ENCODE measurements at places on chromosomes 11 and 22.

DNA sequence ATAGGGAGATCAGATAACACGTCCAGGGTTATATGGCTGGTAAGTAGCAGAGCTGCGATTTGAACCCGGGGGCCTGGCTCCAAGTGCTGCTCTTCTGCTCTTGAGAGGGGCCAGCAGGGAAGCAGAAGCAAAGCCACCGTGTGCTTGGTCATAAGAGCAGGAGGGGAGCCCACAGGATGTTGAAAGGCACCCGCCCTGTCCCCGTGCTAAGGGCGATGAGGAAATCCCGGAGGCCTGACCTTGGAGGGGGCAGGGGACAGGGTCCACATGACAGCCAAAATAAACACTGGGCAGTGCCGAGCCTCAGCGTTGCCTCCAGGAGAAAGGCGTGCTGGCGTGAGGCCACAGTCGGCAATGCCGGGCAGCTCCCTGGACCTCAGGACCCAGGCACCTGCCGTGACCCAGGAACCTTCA lies 28.8 kb downstream of the TOM1 start:
- peak overlapping the region; percentile 58 for H3K27ac ChIP-seq
- DNase-seq: peak; percentile 83
- peaks cover 36% of the 10 kb centered on the region for H3K4me1 ChIP-seq
- peaks cover 95% of the 10 kb centered on the region for H3K36me3 ChIP-seq
- no peaks in the 10 kb centered on the region for H3K27me3 ChIP-seq

GRCh38 chr11:60069450-60069849 lies 13.0 kb downstream of the MS4A3 start:
- no peak for DNase-seq
- no peak overlapping the region for H3K4me3 ChIP-seq
- H3K4me1 ChIP-seq: no peaks in the 10 kb centered on the region
- H3K27me3 ChIP-seq: no peaks in the 10 kb centered on the region
- no peaks in the 10 kb centered on the region for H3K36me3 ChIP-seq

DNA sequence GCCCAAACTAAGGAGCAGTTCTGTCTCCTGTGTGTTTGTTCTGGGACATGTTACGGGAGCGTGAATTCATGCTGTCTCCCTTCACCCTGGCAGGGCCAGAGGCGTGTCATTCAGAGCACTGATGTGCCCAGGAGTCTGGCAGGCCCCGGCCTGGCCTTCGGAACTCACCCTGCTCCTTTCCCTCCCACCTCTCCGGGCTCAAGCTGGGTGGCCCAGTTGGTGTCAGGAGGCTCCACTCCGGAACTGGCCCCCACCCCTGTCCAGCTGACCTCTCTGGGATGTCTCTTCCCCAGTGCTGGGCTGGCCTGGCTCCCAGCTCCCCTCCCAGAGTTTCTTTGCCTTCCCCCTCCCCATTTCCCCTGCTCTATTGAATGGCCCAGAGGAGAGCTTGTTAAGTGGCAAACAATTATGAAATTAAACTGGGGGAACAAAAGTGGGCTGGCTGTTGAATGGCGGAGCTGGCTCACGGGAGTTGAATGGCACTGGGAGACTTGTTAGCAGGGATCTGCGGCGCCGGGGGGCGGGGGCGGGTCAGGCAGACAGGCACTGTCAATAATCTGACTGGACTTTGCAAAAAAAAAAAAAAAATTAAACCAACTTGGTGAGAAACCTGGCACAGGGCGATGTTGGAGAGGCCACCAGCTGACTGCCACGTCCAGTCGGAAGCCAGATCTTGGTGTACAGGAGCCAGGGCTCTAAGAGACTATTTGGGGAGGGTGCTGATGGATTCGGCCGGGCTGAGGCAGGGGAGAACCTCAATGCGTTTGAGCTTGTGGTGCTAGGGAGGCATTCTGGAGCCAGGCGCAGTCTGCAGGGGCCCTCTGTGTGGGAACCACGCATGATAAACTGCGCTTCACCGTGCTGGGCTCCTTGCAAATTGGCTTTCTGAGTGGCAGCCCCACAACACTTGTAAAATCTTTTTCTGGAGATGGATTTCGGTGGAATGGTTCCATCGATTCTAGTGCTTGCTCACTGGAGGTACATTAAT lies 1.3 kb downstream of the MPPED1 start:
- no peak overlapping the region for H3K4me3 ChIP-seq
- no peak overlapping the region for H3K27ac ChIP-seq
- no peaks in the 10 kb centered on the region for H3K4me1 ChIP-seq
- no peak for DNase-seq
- H3K27me3 ChIP-seq: peaks cover 58% of the 10 kb centered on the region
- H3K36me3 ChIP-seq: no peaks in the 10 kb centered on the region

- no peaks in the 10 kb centered on the region for H3K27me3 ChIP-seq
- no peaks in the 10 kb centered on the region for H3K36me3 ChIP-seq
- no peak overlapping the region for H3K4me3 ChIP-seq
- H3K4me1 ChIP-seq: no peaks in the 10 kb centered on the region
Measured at GRCh38 chr11:36039471-36039870, 95.6 kb downstream of the LDLRAD3 start.

GRCh38 chr11:10042699-10043098 lies 251.3 kb downstream of the SBF2 start:
- H3K4me3 ChIP-seq: no peak overlapping the region
- no peaks in the 10 kb centered on the region for H3K36me3 ChIP-seq
- no peaks in the 10 kb centered on the region for H3K4me1 ChIP-seq
- no peak overlapping the region for H3K27ac ChIP-seq
- no peak for DNase-seq

DNA sequence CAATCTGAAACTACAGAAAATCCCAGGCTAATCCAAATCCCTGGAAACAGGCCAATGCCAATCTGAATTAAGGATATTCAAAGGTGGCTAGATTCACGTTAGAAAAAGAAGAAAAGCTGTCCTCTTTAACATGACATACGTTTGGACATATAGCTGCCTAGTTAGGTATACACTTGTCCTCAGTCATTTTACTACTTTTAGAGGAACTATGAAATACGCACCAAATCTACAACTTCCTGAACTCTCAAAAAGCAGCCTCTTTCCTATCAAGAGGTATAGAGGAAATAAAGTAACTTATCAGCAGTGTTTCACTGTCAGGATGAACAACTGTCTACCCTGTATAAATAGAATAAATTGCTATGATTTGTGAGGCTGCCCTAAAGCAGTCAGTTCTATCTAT lies 24.0 kb downstream of the KMT5B start:
- H3K27ac ChIP-seq: no peak overlapping the region
- H3K4me3 ChIP-seq: no peak overlapping the region
- no peak for DNase-seq
- peaks cover 25% of the 10 kb centered on the region for H3K36me3 ChIP-seq

DNA sequence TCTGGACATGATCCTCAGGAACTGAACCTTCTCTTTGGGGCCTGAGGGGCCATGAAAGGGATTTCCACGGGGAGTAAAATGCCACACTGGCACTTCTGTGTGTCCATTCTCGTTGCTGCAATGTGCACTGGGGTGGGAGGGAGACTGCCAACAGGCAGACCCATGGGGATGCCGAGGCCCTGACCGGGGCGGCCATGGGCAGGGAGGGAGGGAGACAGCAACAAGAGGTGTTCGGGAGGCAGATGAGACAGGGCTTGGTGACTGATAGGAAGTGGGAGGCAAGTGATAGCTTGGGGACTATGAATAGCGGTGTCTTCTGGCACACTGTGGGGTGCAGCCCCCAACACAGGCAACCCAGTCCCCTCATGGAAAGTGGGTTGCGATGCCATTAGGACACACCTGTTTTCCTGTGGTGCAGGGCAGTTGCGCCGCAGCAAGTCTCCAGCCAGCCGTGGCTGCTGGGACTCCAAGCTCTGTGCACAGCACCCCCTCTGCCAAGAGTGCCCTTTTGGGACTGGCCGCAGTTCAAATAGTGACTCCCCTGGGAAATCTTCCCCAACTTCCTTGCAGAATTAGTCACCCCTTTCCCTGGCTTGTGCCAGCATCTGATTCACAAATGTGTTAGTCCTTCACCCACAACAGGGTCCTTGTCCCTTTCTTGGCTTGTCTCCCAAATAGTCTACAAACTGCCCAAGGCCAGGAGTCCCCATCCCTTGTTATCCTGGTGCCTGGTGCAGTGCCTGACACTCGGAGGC lies 88.8 kb downstream of the CHST1 start:
- H3K4me3 ChIP-seq: no peak overlapping the region
- DNase-seq: no peak

GRCh38 chr11:118142809-118143208 lies 9.8 kb downstream of the SCN4B start:
- no peaks in the 10 kb centered on the region for H3K36me3 ChIP-seq
- no peaks in the 10 kb centered on the region for H3K4me1 ChIP-seq
- H3K4me3 ChIP-seq: no peak overlapping the region
- H3K27me3 ChIP-seq: peaks cover 9% of the 10 kb centered on the region

GRCh38 chr22:33875316-33875715 lies 45.0 kb downstream of the LARGE1 start:
- peaks cover 14% of the 10 kb centered on the region for H3K4me1 ChIP-seq
- H3K36me3 ChIP-seq: no peaks in the 10 kb centered on the region
- DNase-seq: no peak
- no peak overlapping the region for H3K27ac ChIP-seq
- no peaks in the 10 kb centered on the region for H3K27me3 ChIP-seq

GRCh38 chr22:34842630-34843029 lies 223.3 kb upstream of the ISX start:
- H3K36me3 ChIP-seq: no peaks in the 10 kb centered on the region
- H3K27me3 ChIP-seq: no peaks in the 10 kb centered on the region
- H3K27ac ChIP-seq: no peak overlapping the region
- H3K4me3 ChIP-seq: no peak overlapping the region
- DNase-seq: no peak

- DNase-seq: no peak
- no peaks in the 10 kb centered on the region for H3K4me1 ChIP-seq
- peaks cover 25% of the 10 kb centered on the region for H3K27me3 ChIP-seq
- no peak overlapping the region for H3K4me3 ChIP-seq
- H3K27ac ChIP-seq: no peak overlapping the region
- no peaks in the 10 kb centered on the region for H3K36me3 ChIP-seq
Measured at GRCh38 chr11:2185324-2186085, 13.9 kb upstream of the TH start.

DNA sequence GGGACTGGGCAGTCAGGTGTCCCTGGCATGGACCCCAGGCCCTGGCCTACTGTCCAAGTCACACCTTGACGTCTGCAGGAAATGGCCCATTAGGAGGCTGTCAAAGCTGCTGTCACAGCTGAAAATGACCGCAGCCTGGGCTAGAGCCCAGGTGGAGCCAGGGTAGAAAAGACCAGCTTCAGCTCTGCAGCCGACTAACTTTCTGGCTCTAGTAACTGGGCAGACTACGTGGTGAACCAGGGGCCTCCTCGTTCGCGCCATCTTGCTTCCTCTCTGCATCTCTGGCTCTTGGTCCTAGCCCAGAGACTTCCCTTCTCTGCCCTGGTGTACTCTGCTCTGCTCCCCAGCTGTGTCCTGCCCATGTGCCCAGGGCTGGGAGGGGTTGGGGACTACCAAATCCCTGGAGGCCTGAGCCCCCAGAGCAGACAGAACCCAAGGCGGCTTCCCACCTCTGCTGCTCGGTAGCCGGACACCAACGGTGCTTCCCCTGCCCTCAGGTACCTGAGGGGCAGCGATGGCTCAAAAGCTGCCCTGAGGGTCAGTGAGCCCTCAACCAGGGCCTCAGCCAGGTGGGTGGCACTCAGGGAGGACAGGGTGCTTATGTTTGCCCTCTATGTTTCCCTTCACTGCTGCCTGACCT lies 19.7 kb downstream of the SART1 start:
- no peak overlapping the region for H3K4me3 ChIP-seq
- H3K4me1 ChIP-seq: no peaks in the 10 kb centered on the region
- no peak overlapping the region for H3K27ac ChIP-seq
- no peak for DNase-seq
- H3K27me3 ChIP-seq: no peaks in the 10 kb centered on the region

DNA sequence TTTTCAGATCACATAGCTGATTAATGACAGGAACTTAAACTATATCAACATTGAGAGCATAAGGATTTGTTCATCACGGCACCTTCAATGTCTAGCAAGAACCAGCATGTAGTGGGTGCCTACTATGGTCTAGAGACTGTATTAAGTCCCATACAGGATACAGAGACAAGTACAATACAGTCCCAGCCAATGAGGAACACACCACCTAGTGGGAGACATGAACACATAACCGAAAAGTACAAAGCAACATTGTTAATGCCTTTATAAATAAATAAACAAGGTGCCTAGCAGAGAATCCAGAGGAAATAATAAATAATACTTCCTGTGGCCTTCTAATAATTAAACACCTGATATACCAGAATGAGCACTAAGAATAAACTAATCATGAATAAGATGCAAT lies 87.7 kb upstream of the OPCML start:
- no peaks in the 10 kb centered on the region for H3K4me1 ChIP-seq
- no peaks in the 10 kb centered on the region for H3K36me3 ChIP-seq
- H3K4me3 ChIP-seq: no peak overlapping the region
- no peak overlapping the region for H3K27ac ChIP-seq
